ENCODE measurements at places on chromosomes 1 and 21.
A peak's percentile ranks its signal among the peaks of the same experiment; 100 is the strongest.

GRCh38 chr1:155209312-155209721 lies 822 bp downstream of the MTX1 start:
- DNase-seq: no peak

- no peak for DNase-seq
These were observed 27.5 kb downstream of the RNF19B start for GRCh38 chr1:32937061-32937460.

DNA sequence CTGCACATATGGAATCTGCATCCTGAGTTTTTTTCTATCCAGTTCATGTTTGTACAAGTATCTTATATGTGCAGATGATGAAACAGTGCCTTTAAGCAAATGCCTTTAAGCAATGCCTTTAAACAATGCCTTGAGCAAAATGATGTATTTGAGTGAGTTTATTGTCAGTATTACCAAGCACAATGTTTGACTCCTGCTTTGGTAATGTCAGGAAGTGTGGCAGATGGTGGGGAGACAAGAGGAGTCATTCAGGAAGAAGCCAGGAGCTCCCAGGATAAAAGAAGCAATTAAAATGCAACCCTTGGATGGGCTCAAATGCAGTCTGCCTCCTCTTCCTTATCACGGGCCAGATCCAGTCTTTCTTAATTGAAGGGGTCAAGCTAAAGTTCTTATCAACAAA lies 108.7 kb upstream of the KCNJ15 start:
- DNase-seq: no peak

DNA sequence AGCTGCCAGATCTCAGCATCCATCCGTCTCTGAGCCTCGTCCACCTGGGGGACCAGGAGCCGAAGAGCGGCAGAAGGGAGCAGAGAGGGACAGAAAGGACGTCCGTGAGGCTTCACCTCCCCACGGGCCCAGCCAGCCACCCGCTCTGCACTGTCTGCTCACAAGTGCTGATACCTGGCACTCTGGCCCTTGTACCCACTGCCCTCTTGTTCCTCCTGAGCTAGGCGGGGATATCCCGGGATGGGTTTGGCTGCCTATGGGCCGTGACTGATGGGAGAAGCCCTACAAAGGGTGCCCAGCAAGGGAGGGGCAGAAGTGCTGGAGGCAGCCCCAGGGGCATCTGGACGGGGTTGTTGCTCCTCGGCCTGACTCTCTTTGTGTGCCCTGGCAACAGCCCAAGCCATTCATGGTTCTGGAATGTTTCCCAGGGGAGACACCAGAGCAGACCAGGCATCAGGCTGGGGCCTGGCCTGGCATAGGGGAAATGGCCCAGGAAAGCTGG lies 57.6 kb downstream of the LDLRAD2 start:
- DNase-seq: no peak

- DNase-seq: no peak
These were observed 3.6 kb downstream of the NECAP2 start for GRCh38 chr1:16443975-16444770.

DNA sequence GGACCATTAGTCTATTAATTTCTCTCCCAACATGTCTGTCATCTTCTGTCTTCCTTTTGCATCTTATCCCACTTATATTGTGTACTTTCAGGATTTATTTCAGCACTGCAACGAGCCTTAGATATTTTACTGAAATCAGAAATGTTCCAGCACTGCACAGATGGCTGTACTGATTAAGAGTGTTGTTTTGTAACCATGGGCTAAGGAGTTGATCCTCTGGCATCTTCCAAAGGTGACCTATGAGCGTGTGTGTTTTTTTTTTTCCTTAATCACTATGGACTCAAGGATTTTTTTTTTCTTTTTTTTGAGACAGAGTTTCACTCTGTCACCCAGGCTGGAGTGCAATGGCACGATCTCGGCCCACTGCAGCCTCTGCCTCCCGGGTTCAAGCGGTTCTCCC lies 7.1 kb upstream of the DDX59 start:
- DNase-seq: no peak

DNA sequence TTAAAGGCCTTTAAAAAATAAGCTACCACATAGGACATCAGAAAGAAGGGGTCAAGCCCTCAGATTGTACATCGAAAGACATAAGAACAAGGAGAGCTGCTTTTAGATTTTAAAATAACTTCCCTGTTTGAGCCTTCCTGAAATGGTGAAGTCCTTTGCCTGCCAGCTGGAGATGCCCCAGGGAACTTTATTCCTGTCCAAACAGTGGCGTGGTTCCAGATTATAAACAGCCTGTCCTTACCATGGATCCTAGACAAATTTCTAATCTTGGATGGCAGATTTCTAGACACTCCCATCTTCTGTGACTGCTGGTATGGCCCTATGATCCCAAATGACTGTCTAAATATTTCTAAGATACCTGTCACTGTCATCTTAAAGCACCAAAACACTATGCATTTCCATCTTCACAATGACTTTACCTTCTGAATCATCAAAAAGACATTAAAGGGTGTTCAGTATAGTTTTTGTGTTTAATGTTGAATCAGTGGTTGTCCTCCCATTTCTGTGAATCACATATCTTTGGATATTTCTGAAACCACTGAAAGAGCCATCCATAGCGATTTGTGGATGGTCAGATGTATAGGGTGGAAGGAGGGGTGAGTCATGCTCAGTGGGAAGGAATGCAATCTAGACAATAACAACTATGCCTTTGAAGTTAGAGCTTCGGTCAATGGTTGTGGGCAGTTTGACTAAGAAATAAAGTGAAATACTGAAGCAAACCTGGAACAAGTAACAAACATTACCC lies 23.2 kb downstream of the ILDR2 start:
- no peak for DNase-seq

DNA sequence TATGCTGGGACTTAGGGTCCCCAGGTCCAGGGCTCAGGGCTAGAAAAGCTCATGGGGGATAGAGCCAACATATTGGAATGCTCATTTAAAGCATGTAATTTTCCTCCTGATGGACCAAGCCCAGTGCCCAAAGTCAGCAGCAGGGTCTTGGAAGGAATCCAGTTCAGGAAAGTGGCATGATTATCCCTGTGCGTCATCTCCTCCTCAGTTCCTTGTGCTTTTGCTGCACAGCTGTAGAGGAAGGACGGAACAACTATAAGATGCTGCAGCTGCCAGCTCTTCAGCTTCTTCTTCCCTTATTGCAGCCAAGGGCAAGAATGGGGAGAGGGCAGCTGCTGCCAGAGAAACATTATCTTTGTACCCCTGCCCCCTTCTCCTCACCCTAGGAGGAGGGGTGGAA lies 58.4 kb downstream of the OVGP1 start:
- DNase-seq: no peak

DNA sequence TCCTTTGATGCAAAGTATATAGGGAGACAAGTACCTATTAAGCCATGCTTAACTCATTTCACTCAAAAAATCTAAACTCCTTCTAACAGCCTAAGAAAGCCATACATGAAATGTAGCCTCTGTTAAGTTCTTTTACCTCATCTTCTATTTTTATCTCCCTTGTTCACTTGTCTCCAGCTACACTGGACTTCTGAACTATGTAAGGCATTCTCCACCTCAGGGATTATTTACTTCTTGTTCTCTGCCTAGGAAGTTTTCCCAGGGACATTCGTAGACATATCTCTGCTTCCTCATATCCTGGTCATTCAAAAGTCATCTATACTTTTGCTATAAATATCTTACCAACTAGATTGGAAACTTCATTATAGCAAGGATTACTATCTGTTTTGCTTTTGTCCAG lies 96.9 kb downstream of the COP1 start:
- DNase-seq: no peak

DNA sequence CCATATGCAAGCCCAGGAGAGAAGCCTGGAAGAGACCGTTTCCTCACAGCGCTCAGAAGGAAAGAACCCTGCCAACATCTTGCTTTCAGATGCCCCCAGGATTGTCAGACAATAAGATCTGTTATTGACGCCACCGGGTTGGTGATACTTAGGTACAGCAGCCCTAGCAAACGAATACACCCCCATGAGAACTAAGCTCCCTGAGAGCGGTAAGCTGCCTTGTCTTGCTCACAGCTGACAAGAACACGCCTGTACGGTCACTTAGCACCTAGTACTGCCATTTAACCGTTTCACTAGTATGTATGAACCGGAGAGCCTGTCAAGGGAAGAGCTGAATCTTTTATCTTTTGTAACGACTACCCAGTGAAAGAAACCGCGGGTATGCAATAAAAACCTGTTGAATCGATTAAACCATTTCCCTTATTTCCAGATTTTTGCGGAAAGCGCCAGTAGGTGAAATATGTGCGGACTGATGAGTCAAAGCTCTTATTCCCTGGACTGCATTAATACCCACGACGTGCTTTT lies 619 bp upstream of the ZBTB8B start:
- DNase-seq: no peak

- DNase-seq: peak; percentile 77
These were observed 51.5 kb downstream of the ACOT7 start for GRCh38 chr1:6342056-6342455.

DNA sequence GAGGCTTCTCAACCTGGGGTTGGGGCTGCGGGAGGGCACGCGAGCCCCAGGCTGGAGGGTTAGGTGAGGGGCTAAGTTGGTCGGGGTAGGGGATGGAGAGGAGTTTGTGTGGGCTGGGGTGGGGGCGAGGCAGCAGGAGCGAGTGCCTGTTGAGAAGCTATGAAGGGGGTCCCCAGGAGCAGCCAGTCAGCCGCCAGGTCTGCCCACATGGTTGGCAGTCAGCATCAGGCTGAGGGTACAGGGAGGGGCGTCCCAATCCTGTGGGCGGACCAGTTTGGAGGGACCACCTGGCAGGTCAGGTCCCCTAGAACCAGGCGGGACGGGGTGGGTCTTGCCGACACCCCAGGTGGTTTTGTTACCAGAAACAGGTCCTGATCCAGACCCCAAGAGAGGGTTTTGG lies 400 bp upstream of the TRIM17 start:
- no peak for DNase-seq

GRCh38 chr1:221693087-221693486 lies 48.8 kb downstream of the DUSP10 start:
- peak; percentile 70 for DNase-seq

DNA sequence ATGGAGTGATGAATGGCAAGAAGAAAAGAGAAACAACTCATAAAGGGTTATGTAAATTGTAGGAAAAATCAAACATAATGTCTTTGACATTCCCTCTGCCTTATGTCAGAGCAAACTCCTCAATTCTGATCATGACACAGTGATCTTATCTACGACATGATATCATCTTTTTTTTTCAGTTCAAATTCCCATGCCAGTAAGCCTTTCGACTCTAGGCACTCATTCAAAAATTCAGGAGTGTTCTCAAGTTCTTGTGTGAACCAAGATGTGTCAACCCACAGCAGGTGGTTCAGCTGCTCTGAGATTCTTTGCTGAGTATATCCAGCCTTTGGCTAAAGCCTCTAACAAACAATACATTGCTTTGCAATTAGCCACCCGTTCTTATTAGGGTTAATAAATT lies 97.1 kb upstream of the ESRRG start:
- no peak for DNase-seq

- DNase-seq: no peak
These were observed 22.3 kb upstream of the MFN2 start for GRCh38 chr1:11957897-11958296.

DNA sequence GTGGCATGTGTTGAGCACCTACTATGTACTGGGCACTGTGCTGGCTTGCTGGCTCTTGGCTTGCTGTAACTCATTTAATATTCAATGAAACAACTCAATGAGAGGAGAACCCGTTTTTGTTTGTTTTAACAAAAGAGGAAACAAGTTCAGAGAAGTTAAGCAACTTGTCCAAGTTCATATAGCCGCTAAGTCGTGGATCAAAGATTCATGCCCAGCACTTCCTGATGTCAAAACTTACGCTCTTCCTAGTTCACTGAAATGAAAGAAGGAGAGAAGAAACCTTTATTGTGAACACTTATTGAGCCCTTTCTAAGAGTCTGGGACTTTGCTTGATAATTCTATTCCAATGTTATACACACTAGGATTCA lies 475.9 kb downstream of the PTPRU start:
- no peak for DNase-seq

DNA sequence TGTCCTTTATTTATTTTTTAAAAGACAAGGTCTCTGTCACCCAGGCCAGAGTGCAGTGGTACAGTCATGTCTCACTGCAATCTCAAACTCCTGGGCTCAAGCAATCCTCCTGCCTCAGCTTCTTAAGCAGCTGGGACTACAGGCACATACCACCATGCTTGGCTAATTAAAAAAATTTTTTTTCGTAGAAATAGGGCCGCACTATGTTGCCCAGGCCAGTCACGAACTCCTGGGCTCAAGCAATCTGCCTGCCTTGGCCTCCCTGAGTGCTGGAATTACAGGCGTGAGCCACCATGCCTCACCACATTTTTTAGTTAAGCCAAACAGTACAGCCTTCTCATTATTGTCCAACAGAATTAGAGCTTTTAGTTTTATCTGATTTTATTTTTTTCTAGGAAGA lies 7.4 kb upstream of the ADAR start:
- DNase-seq: no peak
